ENCODE measurements at places on chromosomes 7 and 10.

GRCh38 chr7:92934096-92934495, 97.7 kb upstream of the CDK6 start:
- DNase-seq, result no peak

DNA sequence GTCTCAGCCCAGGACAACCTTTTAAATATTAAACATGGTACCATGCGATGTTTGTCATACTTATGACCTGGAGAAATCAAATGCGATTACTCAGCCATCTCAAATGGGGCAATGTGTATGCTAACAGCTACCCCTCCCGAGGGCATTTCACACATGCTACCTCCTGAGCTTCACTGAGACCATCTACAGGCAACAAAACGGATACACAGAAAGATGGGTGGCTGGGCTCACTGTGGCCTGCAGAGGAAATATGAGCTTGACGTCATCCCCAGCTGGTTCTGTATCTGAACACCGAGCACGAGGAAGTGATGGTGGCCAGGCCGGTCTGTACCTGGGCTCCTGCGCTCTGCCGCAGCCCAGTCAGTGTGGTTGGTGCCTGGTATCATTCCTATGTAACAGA, 374.3 kb downstream of the RPS24 start:
- no peak for DNase-seq

DNA sequence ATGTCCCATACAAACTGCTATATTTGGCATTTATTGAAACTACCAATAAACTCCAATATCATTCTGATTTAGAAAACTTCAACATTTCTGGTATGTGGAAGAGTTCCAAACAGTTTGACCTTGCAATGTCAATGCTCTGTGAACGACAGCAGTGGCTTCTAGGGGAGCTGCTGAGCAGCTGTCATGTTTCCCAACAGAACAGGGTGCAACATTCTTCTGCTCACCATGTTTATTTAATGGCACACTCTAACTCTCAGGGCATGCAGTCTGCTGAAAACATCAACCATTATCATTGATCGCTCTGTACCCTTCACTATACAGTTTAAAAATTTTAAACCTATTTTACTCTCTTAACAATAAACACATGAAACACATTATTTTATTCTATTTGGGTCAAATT, 25.9 kb downstream of the LMOD2 start:
- DNase-seq, result no peak

DNA sequence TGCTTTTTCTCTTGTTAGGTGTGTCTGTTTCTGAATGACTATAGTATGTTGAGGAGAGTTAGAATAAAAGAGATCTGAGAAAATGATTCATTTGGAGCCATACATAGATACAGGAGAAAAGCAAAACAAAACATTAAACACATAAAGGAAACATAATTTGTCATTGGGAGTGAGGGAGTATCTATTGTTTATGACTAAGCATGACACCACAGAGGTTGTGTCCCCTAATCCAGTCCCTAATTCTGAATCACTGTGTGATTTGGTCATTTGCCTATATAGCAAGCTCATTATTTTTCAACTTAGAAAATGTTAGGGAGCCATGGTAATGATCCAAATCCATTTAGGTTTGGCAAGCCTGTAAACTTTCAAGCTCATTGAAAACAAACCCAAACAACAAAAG, 132.3 kb upstream of the BMPER start:
- no peak for DNase-seq
